ENCODE measurements at places on chromosomes 5 and 9.

DNA sequence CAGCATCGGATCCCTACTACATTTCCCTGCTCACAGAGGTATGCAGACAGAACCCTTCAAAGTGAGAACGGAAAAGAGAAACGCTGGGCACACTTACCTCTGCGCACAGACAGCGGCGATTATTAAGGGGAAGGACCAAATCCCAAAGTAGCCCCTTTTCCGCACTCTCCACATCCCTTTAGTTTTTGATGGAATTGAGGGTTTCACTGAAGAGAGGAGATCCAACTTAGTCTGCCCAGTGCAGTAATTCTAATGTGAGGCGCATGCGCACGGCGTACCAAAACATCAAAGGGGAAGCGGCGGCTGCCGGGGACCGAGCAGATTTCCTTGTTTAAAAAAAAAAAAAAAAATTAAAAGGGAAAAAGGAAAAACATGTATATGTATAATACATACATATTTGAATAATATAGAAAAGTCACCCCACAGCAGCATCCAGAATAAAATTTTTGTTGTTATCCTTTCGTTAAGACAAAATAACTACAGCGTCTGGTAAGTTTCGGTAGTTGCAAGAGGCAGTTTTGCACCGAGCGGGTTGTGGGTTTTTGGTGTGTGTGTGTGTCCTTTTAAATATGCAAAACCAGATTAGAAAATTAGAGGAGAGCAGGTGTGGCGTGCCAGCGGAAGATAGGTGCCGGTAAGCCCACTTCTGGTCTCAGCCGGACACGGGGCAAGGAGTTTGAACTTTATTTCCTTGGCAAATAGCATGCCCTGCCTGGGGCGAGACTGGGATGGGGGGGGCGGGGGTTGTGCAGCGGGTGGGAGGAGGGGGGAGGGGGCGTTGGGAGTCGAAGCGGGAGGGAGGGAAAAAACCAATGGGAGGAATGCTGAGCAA, at the start of gene GABRB2:
GABRB2 (minus strand) TSS at position 256 of the 832 bp plus-strand sequence; CDS start at position 174, 82 bp downstream.
- peak; percentile 12 for DNase-seq

DNA sequence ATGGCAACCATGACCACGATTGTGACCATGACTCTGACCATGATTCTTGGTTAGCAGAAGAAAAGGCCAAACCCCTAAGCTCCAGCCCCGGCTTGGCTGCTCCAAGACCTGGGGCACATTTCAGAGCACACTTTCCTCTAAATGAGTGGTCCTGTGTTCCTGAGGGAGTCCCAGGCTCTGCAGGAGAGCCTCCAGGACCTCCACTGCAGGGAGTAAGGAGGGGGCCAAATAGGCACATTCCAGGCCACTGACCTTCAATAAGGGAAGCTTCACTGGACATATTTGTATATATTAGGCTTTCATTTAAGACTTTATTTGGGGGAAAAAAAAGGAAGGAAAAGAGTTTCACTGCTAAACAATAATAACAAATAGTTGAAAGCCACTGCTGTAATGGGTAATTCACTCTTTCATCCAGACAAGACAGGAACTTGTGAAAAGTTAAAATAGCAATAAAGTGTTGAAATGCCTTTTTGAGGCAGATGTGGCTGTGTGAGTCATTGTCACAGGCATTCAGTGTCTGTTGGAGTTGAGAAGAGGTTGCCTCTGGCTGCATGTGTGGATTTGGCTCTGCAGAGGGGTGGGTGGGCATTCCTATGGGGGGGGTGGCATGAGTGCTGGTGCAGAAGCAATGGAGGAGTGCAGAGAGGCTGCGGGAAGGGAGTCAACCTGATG, 63.9 kb upstream of the TGFBR1 start:
- no peak for DNase-seq

DNA sequence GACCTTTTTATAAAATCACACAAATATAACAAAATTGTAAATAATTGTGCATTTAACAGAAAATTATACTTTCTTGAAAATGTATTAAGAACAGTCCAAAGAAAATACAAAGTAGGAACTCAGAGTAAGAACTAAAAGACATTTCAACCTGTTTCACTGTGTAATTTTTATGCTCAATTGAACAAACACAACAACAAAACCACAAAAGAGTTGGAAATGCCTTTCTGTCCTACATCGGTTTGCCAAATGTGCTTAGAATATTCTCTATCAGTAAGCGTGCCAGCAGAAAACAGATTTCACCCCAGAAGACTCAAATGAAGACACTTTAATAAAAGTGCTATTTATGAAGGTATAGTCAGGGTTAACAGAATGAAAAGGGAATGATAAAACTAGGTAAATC, 592.1 kb downstream of the PRELID2 start:
- no peak for DNase-seq

DNA sequence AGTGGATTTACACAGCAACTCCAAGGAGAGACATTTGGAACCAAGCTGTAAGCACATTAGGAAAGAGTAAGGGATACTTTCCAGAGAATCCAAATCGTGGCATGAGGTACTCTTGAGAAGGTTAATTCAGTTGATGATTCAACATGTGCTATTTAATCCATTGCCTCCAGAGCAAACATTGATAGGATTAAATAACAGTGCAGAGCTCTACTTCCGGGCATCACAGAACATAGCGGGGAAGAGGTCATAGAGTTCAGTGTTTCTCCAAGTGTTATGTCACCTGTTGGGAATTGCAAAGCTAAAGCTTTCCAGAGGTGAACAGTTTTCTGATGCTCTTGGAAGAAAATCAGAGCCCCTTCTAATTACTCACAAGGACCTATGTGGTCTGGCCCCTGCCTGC, 127.5 kb downstream of the PPP2R2B start:
- no peak for DNase-seq

DNA sequence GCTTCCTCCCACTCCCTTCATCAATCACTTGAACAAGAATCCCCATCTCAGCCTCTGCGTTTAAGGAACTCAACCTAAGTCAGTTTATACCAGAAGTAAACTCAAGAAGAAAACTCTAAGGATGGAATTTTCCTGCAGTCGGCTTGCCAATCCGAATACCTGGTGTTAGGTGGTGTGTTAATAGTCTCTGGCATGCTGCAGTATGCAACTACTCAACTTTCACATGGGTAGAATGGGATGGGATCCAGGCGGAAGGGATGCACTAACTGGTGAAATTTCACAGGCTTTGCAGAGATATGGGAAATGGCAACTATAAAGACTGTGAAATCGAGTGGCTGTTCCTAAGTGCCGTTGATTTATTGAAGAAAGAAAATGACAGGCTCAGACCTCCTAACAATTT, 560.6 kb downstream of the TLE1 start:
- DNase-seq, result no peak

DNA sequence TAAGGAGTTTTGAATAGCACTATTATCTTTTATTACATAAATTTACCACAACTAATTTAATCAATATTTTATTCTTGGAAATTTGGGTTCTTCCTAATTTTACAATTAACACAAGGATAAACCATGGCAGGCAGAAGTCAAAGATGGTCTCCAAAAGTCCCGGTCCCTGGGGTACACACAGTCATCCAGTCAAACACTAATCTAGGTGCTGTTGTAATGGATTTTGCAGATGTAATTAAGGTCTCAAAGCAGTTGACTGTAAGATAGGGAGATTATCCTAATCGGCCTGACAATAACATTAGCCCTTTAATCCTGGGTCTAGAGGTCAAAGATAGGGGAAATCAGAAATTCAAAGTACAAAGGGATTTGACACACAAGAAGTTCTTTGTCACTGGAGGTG, 57.5 kb upstream of the HTR1A start:
- no peak for DNase-seq

DNA sequence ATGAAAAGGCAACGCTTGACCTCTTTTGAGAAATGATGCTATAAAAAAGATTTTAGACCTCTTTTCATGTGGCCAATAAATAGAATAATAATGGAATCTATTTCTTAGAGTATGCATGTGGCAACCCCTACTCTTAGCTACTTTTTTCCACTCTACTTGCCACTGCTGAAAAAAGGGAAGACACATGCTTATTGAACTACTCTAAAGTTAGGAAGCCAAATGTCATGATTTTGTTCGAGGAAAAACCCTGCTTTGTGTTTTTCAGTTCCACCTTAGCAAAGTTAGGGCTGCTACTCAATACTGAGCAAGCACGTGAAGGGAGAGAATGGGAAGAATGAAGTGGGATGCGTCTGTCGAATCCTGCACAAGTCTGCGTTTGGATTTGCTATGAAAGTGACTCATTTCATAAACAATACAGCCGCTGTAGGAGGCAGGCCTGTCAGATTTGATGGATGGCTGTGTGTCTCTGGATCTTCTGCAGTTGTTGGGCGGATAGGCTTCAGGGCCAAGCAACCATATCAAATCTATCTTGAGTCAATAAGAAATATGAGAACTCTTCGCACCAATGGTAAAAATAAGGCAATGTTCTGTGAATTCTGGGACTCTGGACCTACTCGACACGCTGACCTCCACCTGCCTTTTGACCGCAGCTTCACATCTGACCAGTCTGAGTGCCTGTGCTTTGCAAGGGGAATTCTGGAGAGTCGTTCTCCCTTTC, 333.6 kb downstream of the PIK3R1 start:
- no peak for DNase-seq

DNA sequence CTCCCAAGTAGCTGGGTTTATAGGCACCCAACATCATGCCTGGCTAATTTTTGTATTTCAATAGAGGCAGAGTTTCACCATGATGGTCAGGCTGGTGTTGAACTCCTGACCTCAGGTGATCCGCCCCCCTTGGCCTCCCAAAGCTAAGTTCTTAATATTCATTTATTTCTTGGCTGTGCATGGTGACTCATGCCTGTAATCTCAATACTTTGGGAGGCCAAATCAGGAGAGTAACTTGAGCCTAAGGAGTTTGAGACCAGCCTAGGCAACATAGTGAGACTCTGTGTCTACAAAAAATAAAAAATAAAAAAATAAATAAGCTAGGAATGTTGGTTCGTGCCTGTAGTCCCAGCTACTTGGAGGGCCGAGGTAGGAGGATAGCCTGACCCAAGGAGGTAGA, 587.1 kb upstream of the FTMT start:
- no peak for DNase-seq

DNA sequence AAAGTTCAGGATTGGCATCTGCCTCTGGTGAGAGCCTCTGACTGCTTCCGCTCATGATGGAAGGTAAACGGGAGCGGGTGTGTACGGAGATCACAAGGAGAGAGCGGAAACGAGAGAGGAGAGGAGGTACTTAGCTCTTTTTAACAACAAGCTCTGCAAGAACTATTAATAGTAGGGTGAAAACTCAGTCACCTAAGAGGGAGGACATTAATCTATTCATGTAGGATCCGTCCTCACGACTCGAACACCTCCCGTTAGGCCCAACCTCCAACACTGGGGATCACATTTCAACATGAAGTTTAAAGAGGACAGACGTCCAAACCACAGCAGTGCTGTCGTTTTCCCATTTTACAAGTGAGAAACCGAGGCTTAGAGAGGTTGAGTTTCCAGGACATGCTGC, 173.7 kb downstream of the SLC28A3 start:
- no peak for DNase-seq

- DNase-seq, result no peak
Observed at GRCh38 chr5:16574789-16575721, 41.7 kb downstream of the RETREG1 start.

- no peak for DNase-seq
Observed at GRCh38 chr9:18190671-18191374, 283.1 kb upstream of the ADAMTSL1 start.

DNA sequence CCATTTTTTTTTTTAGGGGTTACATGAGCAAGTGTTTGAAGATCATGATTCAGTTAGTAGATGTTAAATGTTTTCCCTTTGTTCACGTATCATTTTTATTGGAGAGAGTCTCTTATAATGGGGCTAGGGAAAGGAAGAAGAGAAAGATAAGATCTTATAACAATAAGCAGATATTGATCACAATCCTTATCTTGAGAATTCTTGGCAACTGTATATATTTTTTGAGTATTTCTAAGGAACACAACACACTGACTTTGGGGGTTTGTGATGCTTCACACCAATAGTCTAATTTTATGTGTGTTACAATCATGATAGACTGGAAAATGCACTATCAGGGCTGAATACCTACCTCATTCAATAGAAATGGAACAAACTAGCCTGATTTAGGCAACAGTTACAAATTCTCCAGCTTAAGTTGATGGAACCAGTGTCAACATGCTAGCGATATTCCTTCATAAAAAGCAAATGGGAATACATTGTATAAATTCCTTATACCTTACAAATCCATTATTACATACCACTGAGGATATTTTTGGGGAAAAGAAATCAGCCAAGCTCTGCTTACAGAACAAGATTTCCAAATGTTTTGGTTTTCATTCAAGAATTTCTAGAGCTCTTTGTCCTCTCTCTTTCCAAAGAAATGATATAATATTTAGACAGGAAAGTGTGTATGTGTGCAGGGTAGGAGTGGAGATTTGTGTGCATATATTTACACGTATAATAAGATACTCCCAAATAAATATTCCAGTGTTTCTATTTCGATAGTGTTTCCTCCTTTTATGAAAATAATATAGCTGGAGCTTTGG, 41.5 kb downstream of the SVEP1 start:
- no peak for DNase-seq

DNA sequence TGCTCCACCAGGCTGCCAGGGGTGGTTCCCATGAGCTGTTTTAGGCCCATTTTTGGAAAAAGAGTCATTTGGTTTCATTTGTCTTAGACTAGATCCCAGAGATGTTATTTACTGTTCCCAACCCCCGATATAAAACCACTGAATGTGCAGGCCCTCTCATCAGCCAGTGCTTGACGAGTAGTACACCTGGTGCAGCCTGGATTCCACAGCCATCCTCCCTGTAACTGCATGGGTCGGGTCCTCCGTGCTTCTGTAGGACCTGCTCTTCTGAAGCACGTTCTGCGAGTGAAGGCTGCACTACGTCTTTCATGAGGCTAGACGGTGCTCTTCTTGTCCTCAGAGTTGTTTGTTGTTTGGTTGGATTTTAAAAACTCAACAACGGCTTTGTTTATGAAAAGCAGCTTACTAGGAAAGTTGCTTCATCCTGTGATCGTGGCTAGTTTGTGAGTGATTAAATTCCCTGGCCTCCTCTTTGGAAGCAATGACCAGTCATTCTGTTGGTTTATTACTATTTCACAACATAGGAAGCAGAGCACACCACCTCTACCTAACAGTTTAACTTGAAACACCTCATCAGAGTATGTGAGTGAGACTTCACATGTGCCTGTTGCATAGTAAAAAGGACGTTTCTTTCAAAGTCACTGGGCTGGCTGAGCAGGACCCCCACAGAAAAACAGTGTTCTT, 135.2 kb downstream of the AOPEP start:
- peak; percentile 9 for DNase-seq

GRCh38 chr5:18370531-18370930, 736.3 kb downstream of the TAF11L14 start:
- DNase-seq, result no peak

GRCh38 chr9:79580055-79580454, 8.3 kb downstream of the TLE4 start:
- no peak for DNase-seq

GRCh38 chr9:70406434-70406862, 8.0 kb downstream of the KLF9 start:
- peak; percentile 29 for DNase-seq

DNA sequence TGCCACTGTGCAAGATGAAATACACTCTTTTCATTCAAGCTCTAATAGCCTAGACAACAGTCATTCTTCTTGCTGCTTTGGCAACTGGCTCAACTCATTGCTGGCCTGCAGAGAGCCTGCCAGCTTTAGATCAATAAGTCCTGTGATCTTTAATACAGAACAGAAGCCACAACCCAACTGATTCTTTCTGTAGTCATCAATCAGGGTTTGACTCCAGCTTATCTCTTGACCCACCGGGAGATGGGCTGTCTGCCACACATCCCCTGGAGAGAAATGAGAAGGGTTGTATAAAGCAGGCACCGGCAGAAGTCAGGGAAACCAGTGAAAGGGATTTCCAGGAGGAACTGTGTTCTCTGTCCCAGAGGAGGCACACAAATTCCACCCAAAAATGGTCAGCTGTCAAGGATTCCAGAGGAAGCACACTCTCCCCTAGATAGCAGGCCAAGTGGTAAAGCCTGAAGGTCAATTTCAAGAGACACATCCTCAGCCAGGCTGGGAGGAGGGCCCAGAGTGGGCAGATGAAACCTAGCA, 24.5 kb downstream of the LHFPL2 start:
- DNase-seq, result no peak
